ENCODE measurements at places on chromosomes 6 and 20.
A peak's percentile ranks its signal among the peaks of the same experiment; 100 is the strongest.

- DNase-seq = no peak
Observed at GRCh38 chr6:155449450-155450239, 6.0 kb downstream of the NOX3 start.

- no peak for DNase-seq
Observed at GRCh38 chr6:16296061-16296670, 57.8 kb downstream of the GMPR start.

DNA sequence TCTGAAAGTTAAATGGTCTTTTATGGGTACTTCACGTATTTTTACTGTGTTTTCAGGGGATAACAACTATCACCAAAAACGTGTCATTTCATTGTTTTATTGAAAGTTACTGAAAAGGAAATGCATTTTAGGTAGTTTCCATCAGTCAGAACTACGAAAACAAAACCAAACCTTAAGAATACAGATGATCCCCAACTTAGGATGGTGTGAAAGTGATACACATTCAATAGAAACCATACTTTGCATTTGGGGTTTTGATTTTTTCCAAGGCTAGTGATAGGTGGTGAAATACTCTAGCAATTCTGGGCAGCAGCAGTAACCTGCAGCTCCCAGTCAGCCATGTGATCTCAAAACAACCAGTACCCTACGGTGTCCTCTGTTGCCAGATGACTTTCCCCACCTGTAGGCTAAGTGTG lies 25.9 kb upstream of the EFHC1 start:
- DNase-seq = peak; percentile 47

DNA sequence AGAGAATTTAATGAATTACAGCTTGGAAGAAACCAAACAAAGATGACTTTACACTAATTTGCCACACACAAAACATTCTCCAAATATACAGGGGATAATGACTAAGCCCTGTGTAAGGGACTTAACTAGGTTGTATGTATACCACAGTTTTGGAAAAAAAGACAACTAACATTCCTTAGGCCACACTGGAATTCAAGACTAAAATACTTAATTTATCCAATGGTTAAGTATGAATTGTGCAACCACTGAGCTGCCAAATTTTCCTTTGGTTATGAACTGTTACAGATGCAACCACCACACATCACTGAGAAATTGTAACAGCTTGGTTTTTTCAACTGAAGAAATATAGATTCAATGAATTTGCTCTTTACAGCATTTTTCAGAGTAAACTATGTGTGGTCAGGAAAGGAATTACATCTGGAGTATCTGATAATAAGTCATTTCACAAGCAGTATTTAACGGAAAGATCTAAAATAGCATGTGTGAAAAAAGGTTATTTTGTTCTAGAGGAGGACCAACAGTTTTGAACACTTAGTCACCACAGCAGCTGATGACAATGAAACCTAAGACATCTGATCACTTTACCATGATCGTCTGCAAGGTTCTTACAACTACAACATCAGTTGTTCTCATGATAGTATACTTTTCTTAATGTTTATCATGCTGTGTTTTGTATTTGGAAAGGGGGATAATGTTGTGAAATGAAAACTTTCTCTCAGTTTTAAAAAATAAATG lies 318.8 kb downstream of the BCKDHB start:
- no peak for DNase-seq

- DNase-seq = no peak
Observed at GRCh38 chr6:106975738-106976064, 1.2 kb upstream of the CD24 start.

DNA sequence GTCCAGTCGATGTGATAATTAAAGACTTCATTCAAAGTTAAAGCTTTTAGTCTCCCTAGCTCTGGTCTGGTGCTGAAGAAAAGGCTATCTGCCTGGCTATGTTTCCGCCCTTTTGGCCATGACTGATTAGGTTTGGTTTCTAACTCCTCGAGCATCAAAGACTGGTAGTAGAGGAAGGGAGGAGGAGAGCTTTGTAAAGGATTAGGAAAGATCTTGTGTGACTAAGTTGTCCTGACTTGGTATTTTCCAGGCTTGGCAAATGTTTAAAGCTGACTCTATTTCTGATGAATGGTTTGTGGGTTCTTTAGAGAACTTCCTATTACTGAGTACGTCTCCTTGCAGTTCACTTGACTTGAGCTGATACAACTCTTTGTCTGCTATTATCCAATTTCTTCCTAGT lies 312.9 kb downstream of the GJA1 start:
- DNase-seq = no peak

DNA sequence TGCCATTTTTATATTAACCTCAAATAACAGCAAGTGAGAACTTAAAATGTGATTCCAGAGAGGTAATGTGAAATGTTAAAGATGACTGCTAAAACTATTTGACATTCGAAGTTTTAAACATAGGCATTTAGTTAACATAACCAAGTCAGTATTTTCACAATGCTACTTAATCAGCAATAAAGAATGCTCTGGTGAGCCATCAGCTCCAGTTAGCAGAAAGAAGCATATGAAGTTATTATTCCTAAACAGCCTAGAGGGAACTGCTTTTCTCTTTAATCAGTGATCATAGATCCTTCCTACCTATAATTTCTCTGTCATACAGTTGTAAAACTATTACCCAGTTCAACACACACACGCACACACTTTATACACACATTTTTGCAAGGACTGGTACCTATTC lies 60.1 kb downstream of the MMS22L start:
- no peak for DNase-seq

DNA sequence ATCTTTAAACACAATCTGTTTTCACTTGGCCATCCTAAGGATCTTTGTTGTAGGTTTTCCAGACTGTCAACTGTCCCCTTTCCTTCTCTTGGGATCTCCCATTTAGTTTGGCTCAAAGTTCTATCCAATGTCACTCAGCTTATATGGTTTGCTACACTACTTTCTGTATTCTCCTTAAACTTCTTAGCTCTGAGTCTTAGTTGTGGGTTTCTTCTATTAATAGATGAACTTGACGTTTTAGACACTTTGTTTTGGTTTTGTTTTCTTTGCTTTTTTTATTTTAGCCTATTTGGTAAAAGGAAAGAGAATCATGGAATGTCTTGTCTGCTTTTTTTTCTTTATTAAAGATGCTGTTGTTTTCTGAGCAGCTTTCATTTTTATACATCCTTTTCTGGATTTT lies 11.4 kb downstream of the RMND1 start:
- no peak for DNase-seq

- no peak for DNase-seq
Observed at GRCh38 chr6:131724114-131724513, 13.3 kb upstream of the CTAGE9 start.

GRCh38 chr20:17693444-17694001 lies 6.2 kb upstream of the BANF2 start:
- no peak for DNase-seq

DNA sequence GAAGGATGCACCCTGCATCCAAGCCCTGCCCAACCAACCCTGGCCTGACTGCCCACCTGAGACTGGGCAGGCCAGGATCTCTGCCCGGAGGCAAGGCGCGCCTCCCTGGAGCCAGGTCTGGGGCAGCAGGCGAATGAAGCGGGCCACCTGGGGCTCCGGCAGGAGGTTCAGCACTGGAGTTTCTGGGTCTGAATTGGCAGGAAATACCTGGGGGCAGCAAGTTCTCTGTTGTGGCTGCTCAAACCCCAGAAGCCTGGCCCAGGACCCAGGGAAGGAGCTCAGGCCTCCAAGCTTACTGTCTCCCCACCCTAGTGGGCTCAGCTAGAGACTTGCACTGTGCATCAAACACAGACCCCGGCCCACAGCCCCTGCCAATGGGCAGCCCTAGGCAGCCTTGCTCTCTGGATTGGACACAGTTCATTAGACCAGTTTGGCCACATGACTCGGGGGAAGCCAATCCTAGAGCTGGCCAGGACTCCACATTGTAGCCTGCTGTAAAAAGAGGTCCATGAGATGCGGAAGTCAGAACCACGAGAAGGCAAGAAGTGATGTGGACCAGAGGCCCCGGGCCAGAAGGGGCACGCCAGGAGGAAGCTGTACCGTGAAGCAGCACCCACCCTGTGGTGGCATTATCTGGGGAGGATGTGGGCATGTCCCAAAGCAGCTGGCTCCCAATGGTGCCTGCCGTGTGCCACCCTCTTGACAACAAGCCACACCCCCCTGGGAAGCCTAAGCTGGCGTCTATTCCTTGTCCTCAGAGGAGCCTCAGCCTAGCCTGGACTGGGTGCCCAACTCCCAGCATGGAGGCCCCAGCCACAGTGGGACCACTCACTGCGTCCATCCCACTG lies 3.1 kb downstream of the CPXM1 start:
- no peak for DNase-seq

DNA sequence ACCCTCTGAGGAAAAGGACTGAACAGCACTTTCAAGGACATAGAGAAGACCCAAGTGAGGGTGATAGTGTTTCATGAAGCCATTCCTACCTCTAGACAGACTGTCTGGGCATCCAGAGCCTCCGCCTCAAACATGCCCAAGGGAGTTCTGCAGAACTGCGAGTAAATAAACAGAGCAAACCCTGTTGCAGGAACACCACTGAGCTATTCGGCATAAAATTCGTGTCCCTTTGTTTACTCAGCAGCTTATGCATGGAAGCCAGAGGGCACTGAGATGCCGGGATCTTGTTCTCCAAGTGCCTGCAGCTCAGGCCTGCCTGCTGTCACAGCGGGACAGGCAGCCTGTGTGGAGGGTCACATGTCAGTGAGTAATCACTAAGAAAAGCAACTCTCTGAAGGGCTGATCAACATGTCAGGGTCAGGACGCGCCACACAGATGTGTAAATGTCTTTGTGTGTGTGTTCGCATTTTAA lies 164.9 kb upstream of the HEY2 start:
- no peak for DNase-seq

DNA sequence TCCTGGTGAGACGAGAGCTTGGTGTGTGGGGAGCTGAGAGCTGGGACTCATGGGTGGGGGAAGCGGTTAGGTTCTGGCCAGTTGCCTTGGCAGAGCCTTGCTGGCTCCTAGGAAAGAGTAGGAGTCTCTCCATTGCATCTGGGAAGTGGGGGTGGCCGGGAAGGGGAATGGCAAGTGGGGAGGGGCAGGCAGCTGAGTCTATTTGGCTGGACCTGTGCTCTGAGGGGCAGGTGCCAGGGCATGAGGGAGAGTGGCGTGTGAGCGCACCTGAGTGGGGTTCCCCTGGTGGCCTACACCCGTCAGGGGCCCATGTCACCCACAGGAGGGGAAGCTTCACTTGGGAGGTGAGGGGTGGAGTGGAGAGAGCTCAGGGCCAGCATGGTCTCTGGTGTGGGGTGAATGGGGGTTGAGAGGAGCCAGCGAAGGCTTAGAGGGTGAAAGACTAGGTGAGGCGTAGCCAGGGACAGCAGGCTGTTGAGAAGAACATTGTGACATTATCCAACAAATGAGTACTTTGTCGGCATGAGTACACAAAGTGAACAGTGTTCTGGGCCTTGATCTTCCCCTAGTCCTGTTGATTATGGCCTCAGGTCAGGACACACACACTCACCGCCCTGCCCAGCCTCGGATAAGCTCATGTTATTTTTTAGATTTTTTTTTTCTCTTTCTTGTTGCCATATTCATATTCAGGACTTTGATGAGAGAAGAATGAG lies 59.8 kb downstream of the FAM120B start:
- DNase-seq = no peak

GRCh38 chr6:135066397-135066796 lies 11.8 kb upstream of the HBS1L start:
- no peak for DNase-seq

GRCh38 chr6:84967389-84967788 lies 203.0 kb upstream of the TBX18 start:
- DNase-seq = no peak

- DNase-seq = no peak
Observed at GRCh38 chr6:7730784-7731227, 4.9 kb downstream of the BMP6 start.

DNA sequence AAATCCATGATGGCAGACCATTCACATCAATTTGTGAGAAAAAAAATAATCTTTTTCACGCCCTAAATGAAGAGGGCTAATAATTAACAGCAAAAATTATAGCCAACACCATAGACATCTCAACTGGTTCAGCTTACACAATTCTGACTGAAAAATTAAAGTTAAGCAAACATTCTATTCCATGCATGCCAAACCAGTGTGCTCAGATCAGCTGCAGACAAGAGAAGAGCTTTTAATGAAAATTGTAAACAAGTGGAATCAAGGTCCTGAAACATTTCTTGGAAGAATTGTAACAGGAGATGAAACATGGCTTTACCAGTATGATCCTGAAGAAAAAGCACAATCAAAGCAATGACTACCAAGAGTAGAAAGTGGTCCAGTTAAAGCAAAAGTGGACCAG lies 710.4 kb downstream of the EPHA7 start:
- DNase-seq = no peak

DNA sequence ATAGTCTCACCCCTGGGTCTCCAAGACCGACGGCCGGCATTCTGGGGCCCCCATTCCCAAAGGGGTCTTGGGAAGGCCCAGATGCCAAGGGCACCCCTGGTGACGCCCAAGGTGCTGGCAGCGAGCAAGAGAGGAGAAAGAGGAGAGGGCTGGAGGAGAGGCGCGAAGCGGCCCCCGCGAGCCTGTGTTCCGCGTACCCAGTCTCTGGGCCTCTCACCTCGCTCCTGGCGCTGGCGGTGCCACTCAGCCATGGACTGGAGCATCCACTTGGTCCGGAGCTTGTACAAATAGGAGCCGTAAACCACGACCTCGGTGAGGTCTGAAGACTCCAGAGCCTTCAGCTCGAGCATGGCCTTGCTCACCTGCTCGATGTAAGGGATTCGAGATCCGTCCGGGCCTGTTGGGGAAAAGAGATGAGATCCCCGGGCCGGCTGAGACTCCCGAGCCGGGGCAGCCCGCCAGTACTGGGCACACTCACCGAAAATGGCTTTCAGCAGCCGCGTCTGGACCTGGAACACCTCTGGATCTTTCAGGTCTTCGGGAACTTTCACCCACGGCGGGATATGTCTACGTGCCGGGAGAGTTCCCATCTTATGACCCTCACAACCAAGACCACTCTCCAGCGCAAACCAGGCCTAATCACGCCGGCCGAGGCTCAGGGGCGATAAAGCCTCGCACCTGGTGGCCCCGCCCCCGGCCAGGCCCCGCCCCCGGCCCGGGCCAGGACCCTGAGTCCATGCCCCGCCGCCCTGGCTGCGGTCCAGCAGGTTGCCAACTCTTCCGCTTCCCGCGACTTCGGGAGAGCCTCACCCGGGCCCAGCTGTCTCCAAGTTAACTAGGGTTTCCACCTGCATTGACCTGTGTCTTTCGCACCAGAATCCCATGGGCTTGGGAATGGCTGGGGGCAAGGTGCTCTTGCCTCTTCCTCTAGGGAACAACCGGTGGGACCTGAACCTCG lies at the start of gene DPPA5:
Gene DPPA5, minus strand, starts transcription at position 641 of the 958 bp plus-strand sequence. Its CDS starts 51 bp downstream, at position 590.
- no peak for DNase-seq

GRCh38 chr20:25318471-25319240 lies 70.8 kb downstream of the PYGB start:
- no peak for DNase-seq

DNA sequence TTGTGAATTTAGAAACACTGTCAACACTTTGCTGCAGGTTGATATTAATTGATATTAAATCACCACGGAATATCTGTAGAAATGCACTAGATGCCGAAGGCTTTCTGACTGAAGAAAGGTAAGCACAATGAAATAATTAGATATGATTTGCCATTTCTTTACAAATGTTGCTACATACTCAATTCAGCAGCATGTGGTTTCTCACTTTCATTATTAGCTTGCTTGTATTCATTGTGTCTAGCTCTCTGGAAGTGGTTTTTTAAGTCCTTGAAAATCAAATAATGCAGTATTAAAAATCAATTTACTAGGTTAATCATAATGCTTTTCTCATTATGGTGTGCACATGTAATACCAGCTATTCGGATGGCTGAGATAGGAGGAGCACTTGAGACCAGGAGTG lies 231.3 kb upstream of the MARCKS start:
- no peak for DNase-seq

GRCh38 chr6:64000818-64001491 lies 365.4 kb downstream of the PHF3 start:
- no peak for DNase-seq
